ENCODE measurements at places on chromosomes 3 and 15.

- no peak for DNase-seq
These were observed 87.7 kb upstream of the DPH6 start for GRCh38 chr15:35633677-35634076.

DNA sequence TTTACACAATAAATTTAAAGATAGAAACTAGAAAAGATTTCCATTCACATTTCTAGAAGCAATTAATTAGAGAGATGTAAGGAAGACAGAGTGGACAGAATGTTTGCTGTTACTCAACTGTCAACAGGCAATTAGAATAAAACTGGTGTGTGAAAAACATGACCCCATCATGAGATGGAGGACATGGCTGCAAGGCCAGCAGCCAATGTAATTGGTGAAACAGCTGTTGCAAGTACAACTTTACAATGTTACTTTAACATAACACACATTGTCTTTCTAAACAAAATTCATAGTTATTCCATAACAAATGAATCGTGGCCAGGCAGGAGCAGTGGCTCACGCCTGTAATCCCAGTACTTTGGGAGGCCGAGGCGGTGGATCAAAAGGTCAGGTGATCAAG is 28.6 kb upstream of the STAG1 start:
- DNase-seq, result no peak

- no peak for DNase-seq
These were observed 211.5 kb downstream of the NFKBIZ start for GRCh38 chr3:102060814-102061213.

GRCh38 chr3:64151342-64151871 is 73.9 kb downstream of the PRICKLE2 start:
- DNase-seq, result no peak

DNA sequence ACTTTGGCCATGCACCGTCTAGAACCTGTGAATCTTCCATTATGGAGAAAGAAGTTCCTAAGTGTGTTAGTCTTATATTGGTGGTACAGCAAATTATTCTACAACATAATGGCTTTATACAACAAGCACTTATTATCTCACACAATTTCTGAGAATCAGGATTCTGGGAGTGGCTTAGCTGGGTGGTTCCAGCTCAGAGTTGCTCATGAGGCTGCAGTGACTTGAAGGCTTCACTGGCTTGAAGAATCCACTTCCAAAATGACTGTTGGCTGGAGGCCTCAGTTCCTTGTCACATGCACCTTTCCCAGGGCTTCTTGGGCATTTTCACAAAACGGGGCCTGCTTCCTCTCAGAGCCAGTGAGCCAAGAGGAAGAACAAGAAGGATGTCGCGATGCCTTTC is 82.3 kb upstream of the RNF7 start:
- no peak for DNase-seq

- no peak for DNase-seq
These were observed 181.3 kb upstream of the WNT5A start for GRCh38 chr3:55668359-55668758.

- DNase-seq, result no peak
These were observed 27.8 kb downstream of the MEGF11 start for GRCh38 chr15:66225656-66226274.

- DNase-seq, result no peak
These were observed 456.1 kb upstream of the IL12A start for GRCh38 chr3:159532577-159532976.

GRCh38 chr3:46661776-46662766 is 31.4 kb downstream of the ALS2CL start:
- no peak for DNase-seq

DNA sequence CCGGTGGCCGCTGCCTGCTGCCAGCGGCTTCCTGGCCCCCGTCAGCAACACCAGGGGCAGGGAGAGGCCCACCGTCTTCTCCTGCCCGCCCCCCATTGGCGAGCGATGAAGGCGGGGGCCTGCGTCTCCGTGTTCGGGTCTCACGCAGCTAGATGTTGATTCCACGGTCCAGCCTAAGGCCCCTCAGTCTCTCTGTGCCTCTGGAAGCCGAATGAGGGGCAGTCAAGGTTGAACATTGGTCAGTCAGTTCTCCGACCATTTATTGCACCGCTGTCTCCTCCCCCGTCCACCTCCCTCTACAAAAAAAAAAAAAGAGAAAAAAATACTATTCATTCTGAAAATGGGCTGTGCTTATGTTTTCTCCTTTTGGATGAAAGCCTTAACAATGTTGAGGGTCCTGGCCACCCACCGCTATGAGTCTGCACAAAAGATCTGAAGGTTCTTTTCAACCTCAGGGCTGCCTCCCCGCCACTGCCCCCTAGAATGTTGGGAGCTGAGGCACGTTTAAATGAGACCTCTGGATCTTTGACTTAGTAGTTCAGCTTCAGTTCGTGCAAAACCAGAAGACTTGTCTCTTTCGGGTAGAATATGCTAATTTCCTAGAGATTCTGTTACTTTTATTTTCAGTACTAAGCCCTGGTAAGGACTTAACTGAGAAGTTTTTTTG is 736 bp downstream of the IREB2 start:
- no peak for DNase-seq

DNA sequence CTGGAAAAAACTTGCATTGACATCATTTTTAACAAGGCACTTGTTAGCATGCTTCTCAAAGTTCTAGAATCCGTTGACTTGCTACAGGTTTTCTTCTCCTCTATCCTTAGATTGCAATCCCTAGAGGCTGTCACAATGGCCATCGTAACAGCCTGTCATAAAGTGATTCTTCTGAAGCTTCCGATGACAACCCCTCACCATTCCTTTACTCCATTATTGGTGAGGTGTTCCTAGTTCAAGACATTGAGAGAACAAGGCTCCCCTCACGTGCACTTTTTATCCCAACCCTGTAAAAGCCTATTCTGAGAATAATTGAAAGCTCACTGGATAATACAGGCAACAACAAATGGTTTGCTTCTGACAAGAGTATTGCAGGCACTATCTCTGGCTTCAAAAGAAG is 131.4 kb downstream of the ROBO1 start:
- no peak for DNase-seq

DNA sequence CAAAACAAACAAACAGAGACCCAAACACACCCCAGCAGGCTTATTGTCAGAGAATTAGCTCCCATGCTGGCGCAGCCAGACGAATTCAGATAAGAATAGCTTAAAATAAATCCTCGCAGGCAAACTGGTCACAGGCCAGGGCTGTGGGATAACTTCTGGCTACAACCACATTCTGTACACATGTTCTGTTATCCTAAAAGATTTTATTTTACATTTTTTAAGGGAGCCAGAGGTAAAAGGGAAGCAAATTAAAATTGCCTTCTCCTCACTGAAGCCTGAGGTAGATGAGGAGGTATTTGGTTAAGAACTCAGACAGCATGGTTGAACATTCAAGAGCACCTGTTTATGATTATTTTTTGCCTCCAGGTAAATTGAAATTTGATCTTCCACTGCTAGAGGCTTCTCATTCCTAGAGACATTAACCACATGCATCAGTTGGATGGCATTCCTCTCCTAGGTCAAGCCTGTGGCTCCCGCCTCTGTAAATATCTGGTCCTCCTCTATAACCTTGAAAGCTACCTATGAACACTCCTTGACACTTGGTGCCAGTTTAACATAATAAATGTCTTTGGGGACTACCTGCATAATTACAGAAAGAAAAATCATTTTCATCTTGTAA is 190.3 kb downstream of the SATB1 start:
- DNase-seq, result no peak

- no peak for DNase-seq
These were observed 253.8 kb downstream of the TLE3 start for GRCh38 chr15:69843900-69844304.

DNA sequence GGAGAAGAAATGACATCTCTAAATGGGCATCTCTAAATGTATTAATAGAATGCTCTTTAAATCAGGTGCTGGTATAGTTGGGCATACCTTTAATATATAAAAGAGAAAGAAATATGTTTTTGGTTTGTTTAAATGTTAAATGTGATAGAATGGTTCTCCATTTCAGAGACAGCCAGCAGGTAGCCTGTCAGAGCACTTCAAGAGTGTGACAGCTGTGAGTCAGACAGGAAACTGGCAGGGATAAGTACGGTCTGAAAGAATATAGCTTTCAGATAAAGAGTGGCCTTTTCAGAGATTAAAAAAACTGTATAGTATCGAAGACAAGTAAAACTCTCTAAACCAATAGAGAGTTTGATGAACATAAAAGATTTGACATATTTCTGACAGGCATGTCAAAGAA is 654.1 kb downstream of the IGSF11 start:
- no peak for DNase-seq

GRCh38 chr3:186637686-186638085 is 2.5 kb upstream of the FETUB start:
- no peak for DNase-seq

DNA sequence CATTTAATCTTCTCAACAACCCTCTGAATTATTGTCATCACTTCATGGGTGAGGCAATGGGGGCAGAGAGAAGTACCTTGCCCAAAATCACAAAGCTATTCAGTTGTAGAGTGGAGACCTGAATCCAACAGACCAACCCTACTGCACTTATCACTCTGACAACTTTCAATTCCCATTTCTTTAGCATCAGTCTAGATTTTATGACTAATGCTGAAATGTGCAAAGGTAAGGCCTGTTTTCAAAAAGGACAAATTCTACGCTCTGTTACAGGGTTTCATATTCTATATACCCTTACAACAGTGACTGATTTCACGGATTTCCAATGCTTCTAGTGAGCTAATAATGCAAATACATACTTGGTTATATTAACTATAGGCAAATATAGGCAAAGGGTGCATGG is 286.0 kb downstream of the ADAMTS17 start:
- no peak for DNase-seq

GRCh38 chr3:186842426-186843038 is at the start of gene ADIPOQ:
Gene ADIPOQ, plus strand, starts transcription at chr3:186842710. Its CDS starts 10,349 bp downstream, at chr3:186853059.
- DNase-seq, result no peak

Measured in activated CD8-positive, alpha-beta memory T cell treated with anti-CD3 and anti-CD28 coated beads for 48 hours (primary cell).